ENCODE measurements at places on chromosomes 12 and 14.

DNA sequence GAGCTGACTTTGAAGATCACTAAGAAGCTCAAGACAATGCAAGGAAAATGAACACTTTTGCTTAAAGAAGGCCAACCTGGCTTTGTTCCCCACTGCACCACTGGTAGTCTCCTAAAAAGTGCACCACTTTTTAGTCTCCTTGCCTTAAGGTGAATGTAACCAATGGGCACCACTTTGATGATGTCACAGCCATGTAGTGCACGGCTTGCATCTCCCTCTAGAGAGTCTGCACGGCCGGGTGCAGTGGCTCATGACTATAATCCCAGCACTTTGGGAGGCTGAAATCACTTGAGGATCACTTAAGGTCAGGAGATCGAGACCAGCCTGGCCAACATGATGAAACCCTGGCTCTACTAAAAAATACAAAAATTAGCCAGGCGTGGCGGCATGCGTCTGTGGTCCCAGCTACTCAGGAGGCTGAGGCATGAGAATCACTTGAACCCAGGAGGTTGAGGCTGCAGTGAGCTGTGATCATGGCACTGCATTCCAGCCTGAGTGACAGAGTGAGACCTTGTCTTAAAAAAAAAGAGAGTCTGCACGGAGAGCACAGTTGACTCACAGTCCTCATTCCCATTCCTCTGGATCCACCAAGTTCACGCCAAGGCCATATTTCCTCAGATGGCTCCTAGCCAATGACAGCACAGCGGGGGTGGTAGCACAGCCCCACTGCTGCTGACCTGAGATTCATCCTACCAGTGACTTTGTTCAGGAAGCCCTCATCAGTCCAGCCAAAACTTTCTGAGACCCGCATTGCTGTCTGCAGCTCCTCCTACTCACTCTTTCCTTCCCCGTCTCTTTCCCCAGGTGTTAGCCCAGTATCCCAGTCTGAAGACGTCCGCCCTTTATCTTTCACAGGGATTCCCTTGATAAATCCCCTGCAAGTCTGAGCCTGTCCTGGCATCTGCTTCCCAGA is 16.5 kb upstream of the IFT81 start:
- no peaks in the 10 kb centered on the region for H3K36me3 ChIP-seq
- DNase-seq, result peak; percentile 30
- H3K4me1 ChIP-seq, result peaks cover 8% of the 10 kb centered on the region
- no peak overlapping the region for H3K4me3 ChIP-seq
- H3K27ac ChIP-seq, result no peak overlapping the region
- H3K27me3 ChIP-seq, result no peaks in the 10 kb centered on the region

DNA sequence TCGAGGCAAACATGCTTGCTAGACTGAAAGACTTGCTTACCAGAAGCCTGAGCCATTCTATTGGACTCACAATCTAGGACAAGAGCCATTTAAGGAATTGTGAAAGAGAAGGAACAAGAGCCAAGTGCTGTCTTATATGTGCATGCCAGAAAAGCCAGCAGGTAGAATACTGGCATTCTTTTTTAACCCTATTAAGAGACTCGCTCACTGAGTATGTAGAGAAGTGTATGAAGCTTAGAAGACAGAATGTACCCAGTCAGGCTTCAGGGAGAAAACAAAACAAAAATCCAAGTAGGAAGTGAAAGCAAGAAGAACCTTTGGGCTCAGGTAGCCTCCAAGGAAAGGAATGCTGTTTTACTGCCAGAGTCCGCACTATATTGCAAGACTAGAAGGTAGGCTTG is 65.9 kb downstream of the DCAF5 start:
- H3K27ac ChIP-seq, result no peak overlapping the region
- H3K27me3 ChIP-seq, result no peaks in the 10 kb centered on the region
- DNase-seq, result peak; percentile 50
- H3K4me3 ChIP-seq, result no peak overlapping the region

DNA sequence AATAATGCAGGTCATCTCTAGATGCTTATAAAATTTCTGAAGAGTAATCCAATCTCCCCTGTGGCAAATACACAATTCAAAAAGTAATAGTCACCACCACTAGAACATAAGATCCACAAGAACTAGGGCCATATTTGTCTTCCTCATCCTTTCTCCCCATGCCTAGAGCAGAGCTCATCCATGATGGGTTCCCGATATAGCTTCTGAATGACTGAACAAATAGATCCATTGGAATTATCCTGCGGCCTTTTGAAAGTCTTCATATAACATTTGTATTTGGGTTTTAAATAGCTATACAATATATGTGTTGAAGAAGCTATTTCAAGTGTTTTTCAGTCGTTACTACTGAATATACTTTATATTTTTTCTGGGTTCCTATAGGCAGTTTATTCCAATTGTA is 5.7 kb downstream of the DCN start:
- no peaks in the 10 kb centered on the region for H3K36me3 ChIP-seq
- peak; percentile 44 for DNase-seq
- peaks cover 15% of the 10 kb centered on the region for H3K4me1 ChIP-seq
- no peak overlapping the region for H3K4me3 ChIP-seq
- no peak overlapping the region for H3K27ac ChIP-seq

GRCh38 chr12:95083938-95084337 is 10.5 kb upstream of the NR2C1 start:
- peak; percentile 65 for DNase-seq
- H3K36me3 ChIP-seq, result peaks cover 5% of the 10 kb centered on the region
- H3K4me3 ChIP-seq, result no peak overlapping the region
- no peaks in the 10 kb centered on the region for H3K27me3 ChIP-seq
- peak overlapping the region; percentile 50 for H3K27ac ChIP-seq

DNA sequence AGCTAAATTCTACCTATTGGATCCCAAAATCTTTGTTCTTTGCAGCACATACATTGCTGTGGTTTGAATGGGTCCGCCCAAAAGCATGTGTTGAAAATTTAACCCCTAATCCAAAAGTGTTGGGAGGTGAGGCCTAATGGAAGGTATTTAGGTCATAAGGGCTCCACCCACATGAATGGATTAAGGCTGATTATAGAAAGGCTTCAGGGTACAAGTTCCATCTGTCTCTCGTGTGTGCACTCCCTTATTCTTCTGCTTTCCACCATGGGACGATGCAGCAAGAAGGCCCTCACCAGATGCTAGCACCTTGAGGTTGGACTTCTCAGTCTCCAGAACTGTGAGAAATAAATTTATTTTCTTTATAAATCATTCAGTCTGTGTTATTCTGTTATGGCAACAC is 190.9 kb downstream of the SOX5 start:
- H3K36me3 ChIP-seq, result no peaks in the 10 kb centered on the region
- H3K4me3 ChIP-seq, result no peak overlapping the region
- H3K4me1 ChIP-seq, result peaks cover 15% of the 10 kb centered on the region
- H3K27me3 ChIP-seq, result no peaks in the 10 kb centered on the region

GRCh38 chr12:96143827-96144565 is 50.2 kb upstream of the ELK3 start:
- no peaks in the 10 kb centered on the region for H3K4me1 ChIP-seq
- no peak for DNase-seq
- no peaks in the 10 kb centered on the region for H3K27me3 ChIP-seq
- H3K27ac ChIP-seq, result no peak overlapping the region
- no peaks in the 10 kb centered on the region for H3K36me3 ChIP-seq

GRCh38 chr12:125122668-125123067 is 57.4 kb downstream of the AACS start:
- peaks cover 11% of the 10 kb centered on the region for H3K36me3 ChIP-seq
- DNase-seq, result no peak
- H3K4me1 ChIP-seq, result no peaks in the 10 kb centered on the region
- H3K27me3 ChIP-seq, result no peaks in the 10 kb centered on the region
- H3K4me3 ChIP-seq, result no peak overlapping the region
- H3K27ac ChIP-seq, result no peak overlapping the region
